HL-60 (cell line): ENCODE measurements at places on chromosomes 7 and 10.

GRCh38 chr10:102615361-102615760 lies 28.9 kb upstream of the TRIM8 start:
- DNase-seq = no peak

GRCh38 chr10:133397938-133398337 lies 4.0 kb downstream of the MTG1 start:
- no peak for DNase-seq

- no peak for DNase-seq
These were observed 172.8 kb upstream of the CTBP2 start for GRCh38 chr10:125333209-125333591.

- DNase-seq = peak; percentile 10
These were observed at the start of gene PDGFA for GRCh38 chr7:519484-520390. Gene PDGFA (minus strand): TSS chr7:519846. CDS start chr7:519001, 845 bp downstream.

DNA sequence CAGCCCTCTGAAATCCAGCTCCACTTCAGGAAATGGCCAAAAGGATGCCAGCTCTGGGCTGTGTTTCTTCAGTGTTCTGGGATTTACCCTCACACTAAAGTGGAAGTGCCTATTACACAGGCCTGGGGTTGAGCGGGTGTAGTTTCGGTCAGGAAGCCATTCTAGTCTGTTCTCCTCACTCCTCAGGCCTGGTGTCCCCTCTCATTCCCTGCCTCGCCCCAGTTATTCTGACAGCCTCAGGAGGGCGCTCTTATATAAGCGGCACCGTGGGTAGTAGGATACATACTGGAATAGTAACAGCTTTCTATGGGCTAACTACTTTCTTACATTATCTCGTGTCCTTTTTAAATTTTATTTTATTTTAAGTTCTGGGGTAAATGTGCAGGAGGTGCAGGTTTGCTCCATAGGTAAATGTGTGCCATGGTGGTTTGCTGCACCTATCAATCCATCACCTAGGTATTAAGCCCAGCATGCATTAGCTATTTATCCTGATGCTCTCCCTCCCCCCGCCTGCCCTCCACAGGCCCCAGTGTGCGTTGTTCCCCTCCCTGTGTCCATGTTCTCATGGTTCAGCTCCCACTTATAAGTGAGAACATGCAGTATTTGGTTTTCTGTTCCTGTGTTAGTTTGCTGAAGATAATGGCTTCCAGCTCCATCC lies 12.2 kb upstream of the LGI1 start:
- DNase-seq = no peak
